ENCODE measurements at places on chromosomes 5 and 9.

DNA sequence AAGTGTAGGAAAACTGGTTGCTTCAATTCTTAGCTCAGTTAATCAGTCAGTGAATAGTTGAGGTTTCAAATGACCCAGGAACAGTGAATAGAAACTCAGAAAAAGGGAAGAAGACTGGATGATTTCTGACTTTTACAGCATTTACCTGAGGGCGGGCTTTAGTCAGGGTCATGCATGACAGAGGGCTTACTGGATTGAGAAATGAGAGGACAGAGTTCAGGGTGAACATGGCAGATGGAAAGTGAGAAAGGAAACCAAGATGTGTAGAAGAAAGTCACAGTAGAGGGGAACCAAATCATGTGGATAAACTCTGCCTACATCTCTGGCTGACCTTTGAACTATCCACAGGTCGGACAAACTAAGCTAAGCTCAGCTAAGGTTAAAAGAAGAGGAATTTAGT lies 596.0 kb downstream of the SEMA5A start:
- peak overlapping the region; percentile 3 for H3K27ac ChIP-seq
- H3K4me1 ChIP-seq, result peaks cover 22% of the 10 kb centered on the region
- H3K27me3 ChIP-seq, result no peaks in the 10 kb centered on the region
- no peak for DNase-seq

DNA sequence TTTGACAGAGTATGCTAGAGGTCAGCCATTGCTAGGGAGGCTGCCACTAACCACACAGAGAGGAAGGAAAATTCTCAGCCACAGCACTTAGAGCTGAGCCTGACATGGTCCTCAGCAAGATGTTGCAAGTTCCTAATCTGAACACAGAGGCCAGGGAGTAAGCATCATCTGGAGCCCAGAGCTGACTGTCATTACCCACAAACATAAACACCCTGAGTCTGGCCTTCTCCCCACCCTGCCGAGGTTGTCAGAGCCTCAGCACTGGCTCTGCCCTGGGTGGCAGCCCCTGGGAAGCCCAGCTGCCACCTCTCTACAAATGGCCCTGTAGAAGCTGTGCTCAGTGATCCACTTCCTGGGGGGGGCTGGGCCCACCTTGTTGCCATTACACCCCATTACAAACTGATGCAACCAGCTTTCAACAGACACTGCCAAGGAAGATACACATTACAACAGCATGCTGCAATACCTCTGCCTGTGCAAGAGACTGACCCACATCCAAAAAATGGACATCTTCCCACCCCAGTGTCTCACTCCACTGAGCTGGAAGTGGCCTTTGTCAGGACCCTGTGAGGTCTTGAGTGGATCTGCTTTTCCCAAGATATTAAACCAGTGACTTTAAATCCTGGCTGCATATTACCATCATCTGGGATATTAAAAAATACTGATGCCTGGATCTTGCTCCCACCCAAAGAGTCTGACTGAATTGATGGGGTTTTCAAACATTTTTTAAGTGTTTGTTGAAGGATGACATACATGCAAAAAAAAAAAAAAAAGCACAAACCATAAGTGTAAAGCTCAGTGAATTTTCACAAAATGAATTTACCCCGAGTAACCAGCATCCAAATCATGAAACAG lies 33.0 kb downstream of the IRF1 start:
- H3K4me3 ChIP-seq, result no peak overlapping the region
- peaks cover 17% of the 10 kb centered on the region for H3K4me1 ChIP-seq
- no peaks in the 10 kb centered on the region for H3K27me3 ChIP-seq
- H3K27ac ChIP-seq, result no peak overlapping the region
- H3K36me3 ChIP-seq, result no peaks in the 10 kb centered on the region

- no peak overlapping the region for H3K4me3 ChIP-seq
- no peak overlapping the region for H3K27ac ChIP-seq
- H3K27me3 ChIP-seq, result no peaks in the 10 kb centered on the region
Measured at GRCh38 chr9:36148311-36149051, 11.9 kb downstream of the GLIPR2 start.

- no peaks in the 10 kb centered on the region for H3K27me3 ChIP-seq
- H3K36me3 ChIP-seq, result peaks cover 2% of the 10 kb centered on the region
- no peak for DNase-seq
- no peak overlapping the region for H3K4me3 ChIP-seq
- no peak overlapping the region for H3K27ac ChIP-seq
- no peaks in the 10 kb centered on the region for H3K4me1 ChIP-seq
Measured at GRCh38 chr5:167777746-167778145, 513.7 kb upstream of the WWC1 start.

Measured in neural crest cell (in vitro differentiated cells).